ENCODE measurements at places on chromosomes 6 and 20.

- no peak for DNase-seq
Observed at GRCh38 chr20:63471981-63472831, at the start of gene KCNQ2. Gene KCNQ2 (minus strand): TSS chr20:63472655. CDS start chr20:63472463, 192 bp downstream.

DNA sequence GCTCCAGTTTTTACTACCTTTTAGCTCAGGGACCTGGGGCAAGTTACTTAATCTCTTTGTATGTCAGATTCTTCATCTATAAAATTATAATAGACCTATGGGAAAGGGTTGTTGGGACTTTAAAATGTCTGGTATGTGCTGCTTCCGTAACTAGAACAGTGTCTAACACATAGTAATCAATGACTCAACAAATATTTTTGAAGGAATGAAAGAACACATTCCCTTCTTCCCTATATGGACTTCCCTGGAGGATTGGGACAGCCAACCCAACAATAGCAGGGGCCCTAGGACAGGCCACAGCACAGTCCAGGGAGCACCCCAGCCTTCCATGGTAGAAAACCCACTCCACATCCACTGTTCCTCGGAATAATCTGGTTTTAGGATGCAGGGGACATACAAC, 50.7 kb upstream of the TPD52L1 start:
- no peak for DNase-seq

DNA sequence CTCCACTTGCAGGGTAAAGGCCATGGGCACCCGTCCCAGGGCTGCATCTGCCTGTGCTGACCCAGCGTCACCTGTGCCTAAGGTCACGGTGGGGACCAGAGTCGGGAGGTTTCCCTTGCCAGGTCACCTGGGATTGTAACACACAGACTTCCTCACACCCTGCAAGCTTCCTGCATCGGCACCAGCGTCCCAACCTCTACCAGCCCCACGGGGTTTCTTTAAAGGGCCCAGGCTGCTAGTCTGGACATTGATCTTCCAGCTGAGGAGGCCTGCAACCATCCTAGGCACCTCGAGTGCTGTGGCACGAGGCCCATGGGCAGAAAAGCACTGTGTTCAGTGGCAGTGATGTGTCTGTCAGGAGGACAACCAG, 12.6 kb downstream of the ACSS1 start:
- no peak for DNase-seq

DNA sequence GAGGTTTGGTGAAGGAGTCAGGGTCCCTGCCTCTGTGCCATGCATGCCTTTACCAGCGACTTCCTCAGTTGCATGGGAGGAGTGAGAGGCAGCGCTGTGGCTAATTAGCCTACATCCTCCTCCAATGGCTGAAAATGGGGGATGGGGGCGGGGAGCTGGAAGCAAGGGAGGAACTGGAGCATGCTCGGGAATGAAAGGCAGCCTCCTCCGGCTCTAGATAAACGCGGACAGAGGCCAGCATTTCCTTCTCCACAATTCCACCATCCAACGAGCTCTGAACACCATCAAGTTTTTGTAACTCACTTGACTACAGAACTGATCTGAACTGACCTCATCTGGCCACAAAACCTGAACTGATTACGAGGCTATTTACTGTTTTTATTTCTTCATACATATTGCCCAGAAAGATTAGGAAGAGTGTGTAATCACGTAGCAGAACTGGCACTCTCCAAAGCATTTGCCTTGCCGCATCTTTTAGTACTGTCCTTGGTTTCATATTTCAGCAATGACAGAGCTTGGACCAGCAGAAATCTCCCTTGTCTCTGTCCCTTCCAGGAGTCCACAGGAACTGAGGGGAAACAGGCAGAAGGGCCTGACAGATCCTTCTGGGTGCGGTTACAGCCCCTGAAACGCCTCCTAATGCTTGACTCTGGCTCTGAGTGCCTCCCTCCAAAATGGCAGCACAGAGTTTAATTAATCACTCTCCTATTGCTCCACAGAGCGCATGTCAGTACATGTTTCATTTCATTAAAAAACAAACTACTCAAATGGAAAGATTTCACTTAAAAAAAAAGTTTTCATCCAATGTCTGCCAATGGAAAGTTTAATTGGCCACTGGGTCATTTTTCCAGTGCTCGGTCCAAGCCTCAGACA, 58.2 kb upstream of the TRAF3IP2 start:
- no peak for DNase-seq

- DNase-seq, result peak; percentile 17
Observed at GRCh38 chr6:7051780-7052442, 55.9 kb upstream of the RREB1 start.

GRCh38 chr6:152571943-152572337, 65.2 kb downstream of the SYNE1 start:
- DNase-seq, result no peak

- no peak for DNase-seq
Observed at GRCh38 chr6:11525468-11526155, 11.9 kb upstream of the TMEM170B start.

- no peak for DNase-seq
Observed at GRCh38 chr6:154164397-154164796, 125.4 kb downstream of the OPRM1 start.

- no peak for DNase-seq
Observed at GRCh38 chr6:140979642-140980091, 1153.1 kb upstream of the GJE1 start.

DNA sequence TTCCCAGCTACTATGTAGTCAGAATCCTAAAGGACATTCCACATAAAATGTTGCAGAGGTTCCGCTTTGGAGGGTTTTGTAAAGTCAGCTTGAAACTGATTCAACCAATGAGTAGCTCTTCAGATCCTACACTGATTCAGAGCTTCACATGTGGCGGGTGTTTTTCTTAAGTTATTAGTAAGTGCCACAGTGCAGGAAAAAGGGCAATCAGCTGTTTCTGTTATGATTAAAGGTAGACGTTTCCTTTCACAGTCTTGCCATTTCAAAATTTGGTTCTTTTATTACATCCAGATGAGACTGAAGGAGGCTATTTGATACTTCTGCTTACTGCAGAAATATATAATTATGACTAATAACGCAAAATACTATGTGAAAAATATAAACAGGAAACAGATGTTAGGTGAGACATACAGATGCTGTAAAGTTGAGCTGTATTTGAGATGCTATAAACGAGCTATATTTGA, 443.9 kb downstream of the CDKAL1 start:
- no peak for DNase-seq

GRCh38 chr20:921068-921467, 4.9 kb upstream of the ANGPT4 start:
- DNase-seq, result no peak
